H4 (cell line): ENCODE measurements at places on chromosomes 6 and 20. TPM values are rescaled to one million over a fixed set of nuclear protein-coding genes. Genes with fewer than 3 reads are reported as not detected.

The RAMACL gene
- total RNA-seq, result 0.04 and 0.08 TPM in 2 replicates

The TRIM38 gene
- 4.7 and 7.1 TPM in 2 replicates for total RNA-seq

The SMLR1 gene
- total RNA-seq, result not detected in 2 replicates

The LY86 gene
- total RNA-seq, result not detected in 2 replicates

The HCRTR2 gene
- not detected in 2 replicates for total RNA-seq

The MYLIP gene
- 15.9 and 16.9 TPM in 2 replicates for total RNA-seq

The RGS17 gene
- 1.1 and 1.5 TPM in 2 replicates for total RNA-seq
